ENCODE measurements at places on chromosomes 6 and 20.

DNA sequence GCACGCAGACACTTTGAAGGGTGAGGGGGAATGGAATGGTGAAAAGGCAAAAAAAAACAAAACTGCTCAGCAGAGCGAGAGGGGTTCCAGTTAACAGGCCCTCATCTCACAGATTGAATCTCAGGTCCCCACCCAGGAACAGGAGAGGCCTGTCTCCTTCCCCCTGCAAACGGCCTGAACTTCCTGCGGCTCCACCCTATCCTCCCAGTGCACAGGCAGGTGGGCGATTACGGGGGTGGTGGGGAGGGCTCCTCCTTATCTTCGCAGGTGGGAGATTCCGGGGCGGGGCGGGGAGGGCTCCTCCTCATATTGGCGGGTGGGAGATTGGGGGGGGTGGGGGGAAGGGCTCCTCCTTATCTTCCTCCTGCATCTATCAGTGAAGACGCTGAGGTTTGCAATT lies 129.0 kb downstream of the SOX4 start:
- DNase-seq = no peak

- DNase-seq = no peak
Observed at GRCh38 chr20:32585586-32586127, 524 bp upstream of the NOL4L start.

DNA sequence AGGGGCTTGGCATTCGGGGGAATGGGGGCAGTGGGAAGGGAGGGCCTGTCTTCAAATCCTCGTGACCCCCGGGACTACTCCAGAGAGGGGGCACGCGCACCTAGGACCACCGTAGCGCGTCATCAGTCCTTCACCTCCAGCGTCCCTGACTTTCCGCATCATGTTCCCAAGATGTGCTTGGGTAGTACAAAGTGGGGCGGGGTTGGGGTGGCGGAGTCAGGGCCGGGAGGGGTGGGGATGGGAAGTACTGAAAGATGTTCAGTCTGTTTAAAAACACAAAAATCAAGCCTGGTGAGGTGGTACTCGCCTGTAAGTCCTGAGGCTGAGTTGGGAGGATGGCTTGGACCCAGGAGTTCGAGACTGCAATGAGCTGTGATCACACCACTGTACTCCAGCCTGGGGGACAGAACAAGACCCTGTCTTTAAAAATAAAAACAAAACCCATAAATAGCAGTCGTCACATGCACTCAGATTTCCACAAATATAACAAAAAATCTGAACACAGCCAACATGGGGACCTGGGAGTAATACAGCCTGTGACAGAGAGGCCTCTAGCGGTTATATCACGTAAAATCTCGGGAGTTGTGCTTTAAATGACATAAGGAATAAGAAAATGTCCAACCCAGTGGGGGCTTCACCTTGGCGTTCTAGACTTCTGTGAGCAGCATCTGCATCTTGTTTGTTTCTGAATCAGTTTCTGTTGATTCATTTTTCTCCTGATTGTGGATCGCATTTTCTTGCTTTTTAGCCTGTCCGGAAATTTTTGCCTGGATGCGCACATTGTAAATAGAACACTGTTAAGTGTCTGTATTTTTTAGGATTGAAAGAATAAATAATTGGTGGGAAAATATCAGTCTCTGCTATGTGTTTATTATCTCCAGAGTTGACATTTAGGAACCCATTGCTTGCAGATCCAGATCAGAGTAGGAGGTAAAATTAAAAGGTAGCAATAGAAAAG lies 698 bp upstream of the LRP11 start:
- peak; percentile 64 for DNase-seq

- DNase-seq = no peak
Observed at GRCh38 chr6:137811916-137812553, 55.0 kb upstream of the TNFAIP3 start.

GRCh38 chr20:2331106-2331505 lies 35.3 kb downstream of the TGM3 start:
- no peak for DNase-seq

DNA sequence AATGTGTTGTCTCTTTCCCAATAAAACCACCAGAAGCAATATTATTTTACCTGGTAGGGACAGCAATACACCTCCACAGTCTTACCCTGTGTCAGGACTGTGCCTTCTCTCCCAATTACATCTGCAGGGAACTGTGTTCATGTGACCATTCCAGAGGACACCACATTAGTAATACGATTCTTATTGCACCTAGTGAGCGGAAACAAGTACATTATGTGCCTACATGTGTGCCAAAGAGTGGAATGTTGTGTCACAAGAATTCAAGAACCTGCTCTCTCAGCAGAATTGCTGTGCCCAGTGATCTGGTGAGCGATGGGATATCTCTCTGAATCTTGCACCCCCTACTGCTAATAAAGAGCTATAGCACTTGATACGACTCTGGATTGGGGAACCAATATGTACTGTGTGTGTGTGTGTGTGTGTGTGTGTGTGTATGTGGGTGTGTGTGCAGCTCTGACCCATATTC lies 57.4 kb upstream of the FOXC1 start:
- DNase-seq = no peak

GRCh38 chr20:49377326-49377725 lies 99.5 kb upstream of the ZNFX1 start:
- no peak for DNase-seq

DNA sequence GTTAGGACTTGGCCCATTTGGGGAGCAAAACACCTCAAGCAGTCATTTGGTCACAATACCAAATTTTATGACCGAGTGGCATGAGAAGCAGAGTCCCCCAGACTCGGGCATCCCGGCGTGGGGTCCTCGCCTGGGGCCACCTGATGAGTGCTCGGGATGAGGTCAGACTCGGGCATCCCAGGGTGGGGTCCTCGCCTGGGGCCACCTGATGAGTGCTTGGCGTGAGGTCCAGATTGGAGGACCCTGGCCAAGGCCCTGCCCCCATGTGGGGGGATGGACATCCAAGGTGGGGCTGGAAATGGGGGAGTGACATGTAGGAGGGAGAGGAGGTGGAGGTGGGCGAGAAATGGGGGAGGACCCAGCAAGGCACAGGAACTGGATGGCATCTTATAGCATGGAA lies 56.1 kb upstream of the CST7 start:
- DNase-seq = no peak

- no peak for DNase-seq
Observed at GRCh38 chr6:13011612-13012146, 295.1 kb downstream of the PHACTR1 start.

GRCh38 chr6:166940643-166941068 lies 15.7 kb downstream of the RNASET2 start:
- no peak for DNase-seq

GRCh38 chr6:5278565-5279120 lies 17.3 kb downstream of the FARS2 start:
- DNase-seq = no peak

- DNase-seq = no peak
Observed at GRCh38 chr6:134623401-134623800, 305.5 kb upstream of the SGK1 start.

GRCh38 chr6:134593442-134593841 lies 275.5 kb upstream of the SGK1 start:
- DNase-seq = no peak

DNA sequence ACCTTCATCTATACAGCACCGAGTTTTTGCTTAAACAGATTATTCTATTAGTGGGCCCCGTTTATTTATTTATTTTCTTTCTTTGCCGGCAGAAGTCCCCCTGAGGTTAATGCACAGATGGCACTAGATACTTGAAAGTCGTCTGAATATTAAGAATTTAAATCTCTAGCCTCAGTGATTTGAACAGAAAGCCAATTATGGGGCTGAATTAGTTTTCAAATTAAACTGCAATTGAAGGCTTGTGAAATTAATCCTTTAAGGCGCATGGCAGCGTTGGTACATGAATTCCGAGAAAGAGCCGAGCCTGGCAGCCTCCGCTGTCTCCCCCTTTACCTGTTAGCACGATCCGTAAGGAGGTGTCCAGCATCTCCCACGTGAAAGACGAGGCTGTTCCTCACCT lies 202.8 kb downstream of the TAF4 start:
- DNase-seq = no peak

DNA sequence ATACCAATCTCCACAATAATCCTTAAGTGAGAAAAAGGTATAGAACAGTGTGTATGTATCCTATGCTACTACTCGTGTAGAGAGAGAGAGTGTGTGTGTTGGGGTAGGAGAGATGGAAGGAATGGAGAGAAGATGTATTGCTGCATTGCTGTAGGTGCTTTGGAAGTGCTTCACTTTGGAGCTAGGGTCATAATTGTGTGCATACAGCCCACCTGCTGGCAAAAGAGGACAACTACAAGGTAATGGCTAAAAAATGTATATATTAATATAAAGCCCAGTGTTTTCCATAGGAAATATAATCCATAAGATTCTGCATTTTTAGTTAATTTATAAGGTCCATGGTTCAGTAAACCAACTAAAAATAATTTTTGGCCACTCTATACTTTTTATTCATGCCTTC lies 36.1 kb downstream of the SERAC1 start:
- DNase-seq = peak; percentile 26

GRCh38 chr6:33769248-33769821 lies 19.6 kb downstream of the LEMD2 start:
- no peak for DNase-seq

GRCh38 chr6:166598441-166599138 lies 12.1 kb upstream of the RAMACL start:
- DNase-seq = no peak

DNA sequence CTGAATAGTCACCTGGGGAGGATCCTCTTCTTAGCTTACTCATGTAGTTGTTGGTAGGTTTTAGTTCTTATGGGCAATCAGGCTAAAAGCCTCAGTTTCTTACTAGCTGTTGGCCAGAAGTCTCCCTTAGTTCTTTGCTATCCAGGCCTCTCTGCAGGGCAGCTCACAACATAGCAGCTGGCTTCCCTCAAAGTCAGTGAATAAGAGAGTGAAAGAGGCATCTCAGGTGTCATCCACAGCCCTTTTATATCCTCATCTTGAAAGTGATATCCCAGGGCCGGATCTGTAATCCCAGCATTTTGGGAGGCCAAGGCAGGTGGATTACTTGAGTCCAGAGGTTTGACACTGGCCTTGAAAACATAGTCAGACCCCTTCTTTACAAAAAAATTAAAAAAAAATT lies 42.1 kb upstream of the FOXA2 start:
- no peak for DNase-seq

- peak; percentile 28 for DNase-seq
Observed at GRCh38 chr20:57514273-57514751, 10.6 kb downstream of the CTCFL start.

DNA sequence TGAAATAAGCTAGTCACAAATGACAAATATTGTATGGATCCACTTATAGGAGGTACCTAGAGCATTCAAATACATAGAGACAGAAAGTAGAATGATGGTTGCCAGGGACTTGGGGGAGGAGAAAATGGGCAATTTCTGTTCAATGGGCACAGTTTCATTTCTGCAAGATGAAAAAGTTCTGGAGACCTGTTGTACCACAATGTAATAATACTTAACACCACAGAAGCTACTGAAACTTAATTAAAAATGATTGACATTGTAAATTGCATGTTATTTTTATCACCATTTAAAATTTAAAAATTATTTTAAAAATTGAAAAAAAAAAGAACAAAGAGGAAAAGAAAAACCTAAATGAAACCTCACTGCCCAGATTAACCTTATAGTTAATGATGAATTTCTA lies 67.4 kb downstream of the NHLRC1 start:
- DNase-seq = no peak

DNA sequence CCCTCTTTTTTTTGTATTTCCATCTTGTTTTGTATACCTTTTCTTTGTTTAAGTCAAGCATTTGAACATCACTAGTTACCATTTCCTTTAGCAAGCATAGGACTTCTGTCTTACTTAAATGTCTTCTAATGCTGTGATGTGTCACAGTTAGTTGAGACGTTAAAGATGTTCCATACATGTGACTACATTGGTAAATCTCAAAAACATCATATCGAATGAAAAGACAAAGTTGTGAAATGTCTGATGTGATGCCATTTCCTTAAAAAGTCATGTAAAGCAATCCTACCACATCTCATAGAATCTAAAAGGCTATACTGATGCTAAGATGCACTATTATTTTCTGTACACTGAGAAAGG lies 26.8 kb downstream of the SLC16A10 start:
- no peak for DNase-seq

GRCh38 chr6:63440057-63440456 lies 120.3 kb upstream of the LGSN start:
- DNase-seq = no peak

Data from CD4-positive, alpha-beta T cell treated with Interleukin-4 for 1 hour (primary cell).